ENCODE measurements at places on chromosomes 5 and 9.

- DNase-seq: no peak
These were observed 752.8 kb upstream of the ADAMTS16 start for GRCh38 chr5:4387290-4387689.

GRCh38 chr5:124923131-124923530, 176.7 kb upstream of the ZNF608 start:
- DNase-seq: no peak

DNA sequence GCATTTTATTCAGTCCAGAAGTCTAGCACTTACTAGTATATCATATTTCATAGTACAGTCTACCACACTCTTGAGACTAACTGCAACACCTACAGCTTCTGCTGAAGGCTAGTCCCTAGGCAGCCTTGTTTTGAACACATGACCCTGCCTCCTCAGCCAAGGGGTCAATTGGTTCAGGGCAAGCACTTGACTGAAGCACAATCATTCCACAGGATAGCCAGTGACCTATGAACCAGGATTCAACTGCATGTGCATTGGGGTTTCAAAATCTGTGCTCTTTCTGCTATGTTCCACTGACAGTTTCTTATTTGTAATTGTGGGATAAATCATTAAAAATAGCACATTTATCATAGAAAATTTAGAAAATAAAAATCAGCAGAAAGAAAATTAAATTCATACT, 186.8 kb downstream of the TMEM161B start:
- no peak for DNase-seq

- no peak for DNase-seq
These were observed 90.8 kb downstream of the LNPEP start for GRCh38 chr5:97026721-97027120.

DNA sequence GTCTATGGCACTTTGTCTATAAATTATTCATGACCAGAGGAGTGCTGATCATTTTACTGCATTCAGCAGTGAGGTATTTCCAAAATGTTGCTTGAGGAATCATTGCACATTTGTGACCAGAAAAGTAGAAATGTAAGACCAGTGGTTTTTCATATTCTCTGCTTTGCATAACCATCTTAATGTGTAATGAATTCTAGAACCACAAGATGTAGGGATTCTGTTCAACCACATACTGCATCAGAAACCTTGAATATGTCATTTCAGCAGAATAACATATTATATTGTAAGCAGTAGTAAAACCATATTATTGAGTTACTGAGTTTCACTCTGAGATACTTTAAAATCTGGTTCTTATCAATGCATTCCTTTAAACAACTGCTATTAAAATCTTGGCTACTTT, 1243.4 kb downstream of the MAT2B start:
- DNase-seq: no peak

DNA sequence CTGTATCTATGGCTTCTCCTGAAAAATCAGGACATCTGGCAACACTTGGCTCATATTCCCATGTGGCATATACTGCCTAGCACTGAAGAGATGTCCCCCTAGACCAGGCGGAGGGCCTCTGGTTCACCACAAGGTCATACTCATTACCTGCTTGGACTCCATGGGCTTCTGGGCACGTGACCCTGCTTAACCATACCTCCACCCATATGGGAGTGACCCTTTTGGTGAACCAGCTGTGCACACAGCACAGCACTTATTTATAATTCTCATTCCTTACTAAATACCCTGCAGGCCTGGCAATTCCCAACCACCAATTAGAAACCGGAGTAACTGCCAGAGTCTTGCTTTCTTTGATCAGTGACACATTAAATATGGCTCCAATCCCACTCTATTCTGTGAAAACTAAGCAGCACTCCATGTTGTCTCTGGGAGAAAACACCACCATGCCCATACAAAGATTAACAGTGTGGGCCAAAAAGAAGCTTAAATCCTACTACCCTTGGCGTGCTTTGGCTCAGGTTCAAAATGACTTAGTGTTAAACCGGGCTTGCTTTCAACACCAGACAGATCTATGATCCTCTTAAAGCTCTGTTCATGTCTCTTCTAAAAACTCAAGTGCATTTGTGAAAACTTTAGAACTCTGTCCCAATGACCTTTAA, 57.7 kb downstream of the MTMR12 start:
- DNase-seq: no peak

DNA sequence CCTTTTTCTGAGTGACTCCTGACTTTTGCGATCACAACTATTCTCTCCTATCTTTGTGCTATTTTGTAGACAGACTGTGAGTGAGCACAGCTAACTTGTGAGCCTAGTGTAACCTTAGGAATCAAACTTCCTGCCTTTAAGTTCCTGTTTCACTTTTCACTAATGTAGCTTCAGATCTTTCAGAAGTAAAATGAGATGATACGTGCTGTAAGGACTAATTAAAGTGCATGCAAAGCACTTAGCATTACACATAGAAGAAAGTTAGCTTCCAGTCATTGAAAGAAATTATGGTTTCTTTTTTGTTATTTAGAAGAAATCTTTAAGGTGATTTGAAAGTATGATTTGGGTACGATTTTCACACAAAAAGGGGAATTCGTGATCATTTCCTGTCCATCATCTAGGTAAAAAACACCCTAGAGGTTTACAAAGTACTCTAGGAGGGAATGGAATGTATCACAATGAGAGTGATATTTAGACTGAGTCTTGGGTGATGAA, 122.7 kb downstream of the ST8SIA4 start:
- DNase-seq: peak; percentile 31

- DNase-seq: peak; percentile 86
These were observed 71.7 kb upstream of the WWC1 start for GRCh38 chr5:168219515-168220410.

DNA sequence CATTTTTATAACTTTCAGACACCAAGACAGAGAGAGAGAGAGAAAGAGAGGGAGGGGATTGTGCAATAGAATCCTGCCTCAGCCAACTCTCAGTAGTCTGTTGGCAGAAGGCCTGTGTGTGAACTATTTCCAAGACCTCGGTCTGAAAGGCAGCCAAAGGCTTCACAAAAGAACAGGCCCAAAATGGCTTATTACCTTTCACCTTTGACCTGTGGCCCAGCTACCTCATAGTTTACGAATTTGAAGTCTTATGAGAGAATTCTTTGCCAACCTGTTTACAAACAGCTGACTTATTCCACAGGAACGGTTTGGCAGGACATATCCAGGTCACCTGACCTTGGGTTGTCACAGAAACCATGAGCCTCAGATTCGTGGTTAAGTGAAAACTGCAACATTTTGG, 48.6 kb downstream of the NR2F1-AS1 start:
- no peak for DNase-seq

DNA sequence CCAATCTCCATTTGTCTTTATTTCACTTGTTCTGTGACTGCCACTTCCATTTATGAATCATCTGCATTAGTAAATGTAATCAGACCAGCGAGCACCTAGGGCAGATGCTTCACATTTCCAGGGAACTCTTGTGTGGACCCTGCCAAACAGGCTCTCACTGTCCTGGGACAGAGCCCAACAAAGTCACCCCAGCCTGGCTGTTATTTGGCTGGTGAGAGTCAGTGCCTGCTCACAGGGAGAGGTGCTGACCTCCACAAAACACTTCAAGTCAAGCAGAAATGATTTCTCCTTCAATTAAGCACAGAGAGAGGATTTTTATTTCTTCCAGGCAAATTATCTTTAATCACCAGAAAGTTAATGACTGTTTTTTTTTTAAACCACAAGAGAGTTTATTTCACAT, 568.0 kb downstream of the MTRR start:
- DNase-seq: no peak

GRCh38 chr9:107131108-107131799, 151.8 kb upstream of the RAD23B start:
- DNase-seq: no peak

DNA sequence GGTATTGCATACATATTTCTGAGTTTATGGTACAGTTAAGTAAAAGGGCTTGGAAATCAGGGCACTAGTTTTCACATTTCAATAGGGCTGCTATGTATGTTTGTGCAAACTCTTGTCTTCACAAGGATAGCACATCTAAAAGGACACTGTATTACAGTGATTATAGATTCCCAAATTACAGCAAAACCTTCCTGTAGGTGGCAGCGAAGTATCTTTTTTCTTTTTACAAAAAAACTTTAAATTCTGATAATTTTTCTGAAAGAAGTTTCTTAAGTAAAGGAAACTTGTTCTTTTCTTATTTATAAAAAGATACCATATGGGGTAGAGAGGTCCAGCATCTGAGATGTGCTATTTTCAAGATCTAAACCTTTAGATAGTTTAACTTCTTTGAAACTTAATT, 337.8 kb downstream of the PTPRD start:
- peak; percentile 28 for DNase-seq

GRCh38 chr5:169954786-169955185, 25.5 kb downstream of the INSYN2B start:
- no peak for DNase-seq

DNA sequence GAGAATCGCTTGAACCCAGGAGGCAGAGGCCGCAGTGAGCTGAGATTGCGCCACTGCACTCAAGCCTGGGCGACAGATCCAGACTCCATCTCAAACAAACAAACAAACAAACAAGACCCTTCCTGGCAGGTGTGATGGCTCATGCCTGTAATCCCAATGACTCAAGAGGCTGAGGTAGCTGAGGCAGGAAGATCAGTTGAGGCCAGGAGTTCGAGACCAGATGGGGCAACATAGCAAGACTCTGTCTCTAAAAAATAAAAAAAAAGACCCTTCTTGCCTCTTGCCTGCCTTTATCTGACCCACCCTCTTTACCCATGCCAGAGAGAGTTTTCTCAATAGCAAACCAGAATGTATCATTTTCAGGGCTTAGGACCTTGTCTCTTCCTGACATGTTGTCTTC, 8.8 kb upstream of the PANK3 start:
- no peak for DNase-seq

DNA sequence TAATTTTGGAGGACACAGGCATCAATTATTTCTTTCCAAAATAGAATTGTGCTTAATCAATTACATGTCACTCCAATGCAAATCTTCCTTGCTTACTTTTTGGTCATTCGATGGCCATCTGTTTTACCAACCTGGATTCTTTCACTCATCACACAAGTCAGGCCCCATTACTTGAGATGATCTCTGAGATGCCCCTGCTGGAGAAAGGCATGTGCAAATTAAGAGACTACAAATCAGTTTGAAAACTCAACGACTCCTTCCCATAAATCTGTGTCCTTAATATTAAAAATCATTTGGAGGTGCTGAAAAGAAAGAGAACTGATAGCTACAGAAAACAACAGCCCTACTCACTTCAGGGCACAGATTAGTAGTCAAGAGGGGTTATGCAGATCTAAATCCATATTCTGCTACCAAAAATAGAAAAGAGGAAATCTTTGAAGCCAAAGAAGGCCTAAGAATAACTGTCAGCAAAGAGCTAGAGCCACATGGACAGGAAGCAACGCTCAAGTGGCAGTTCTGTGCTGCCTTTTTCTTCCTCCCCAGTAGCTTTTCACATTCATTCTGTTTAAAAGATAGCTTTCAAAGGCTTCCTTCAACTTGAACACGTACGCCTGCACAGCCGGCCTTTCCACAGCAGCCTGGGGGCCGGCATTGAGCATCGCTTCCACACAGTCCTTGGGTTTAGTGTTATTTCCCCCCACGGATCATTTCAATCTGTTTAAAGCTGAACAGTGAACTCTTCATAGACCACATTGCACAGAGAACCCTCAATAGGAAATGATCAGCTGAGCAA, 79.3 kb upstream of the MAP3K1 start:
- DNase-seq: peak; percentile 50

GRCh38 chr9:76619640-76620039, 144.6 kb upstream of the PCA3 start:
- no peak for DNase-seq

DNA sequence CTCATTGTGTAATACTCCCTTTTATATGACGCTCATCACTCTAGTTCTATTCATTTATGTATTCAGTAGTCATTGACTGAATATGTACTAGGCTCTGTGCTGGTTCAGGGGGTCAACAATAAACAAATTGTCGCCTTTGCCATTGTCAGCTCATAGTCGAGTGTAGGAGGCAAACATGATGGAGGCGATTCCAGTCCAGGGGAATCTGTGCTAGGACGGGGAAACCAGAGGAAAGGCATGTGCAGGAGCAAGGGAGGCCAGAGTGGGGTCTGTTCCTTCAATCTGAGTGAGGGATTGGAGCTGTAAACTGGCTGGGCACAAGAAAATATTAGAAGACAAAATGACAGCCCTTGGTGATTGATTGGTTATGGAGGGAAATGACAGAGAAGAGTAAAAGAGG, 83.9 kb downstream of the ANGPTL2 start:
- DNase-seq: no peak

- no peak for DNase-seq
These were observed 475.7 kb downstream of the TMEM232 start for GRCh38 chr5:110250755-110251154.

- DNase-seq: peak; percentile 69
These were observed 178.4 kb downstream of the PAX5 start for GRCh38 chr9:36855448-36856315.

DNA sequence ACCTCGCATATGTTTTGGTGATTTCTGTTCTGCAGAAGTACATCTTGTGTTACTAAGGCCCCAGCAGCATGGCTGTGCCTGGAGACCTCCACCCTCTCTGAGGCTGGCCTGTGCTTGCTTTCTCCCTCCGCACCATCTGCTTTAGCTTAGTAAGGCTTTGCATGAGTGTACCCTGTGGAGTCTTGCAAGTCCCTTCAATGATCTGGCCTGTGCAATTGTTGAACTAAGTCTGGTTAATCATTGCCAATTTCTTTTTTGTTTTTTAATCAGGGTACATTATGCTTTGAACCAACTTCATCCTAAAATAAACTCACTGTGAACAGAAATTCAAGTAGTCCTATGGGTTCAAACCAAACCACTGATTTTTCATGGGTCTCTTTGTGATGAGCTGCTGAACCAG, 32.3 kb downstream of the ACOT12 start:
- DNase-seq: no peak

DNA sequence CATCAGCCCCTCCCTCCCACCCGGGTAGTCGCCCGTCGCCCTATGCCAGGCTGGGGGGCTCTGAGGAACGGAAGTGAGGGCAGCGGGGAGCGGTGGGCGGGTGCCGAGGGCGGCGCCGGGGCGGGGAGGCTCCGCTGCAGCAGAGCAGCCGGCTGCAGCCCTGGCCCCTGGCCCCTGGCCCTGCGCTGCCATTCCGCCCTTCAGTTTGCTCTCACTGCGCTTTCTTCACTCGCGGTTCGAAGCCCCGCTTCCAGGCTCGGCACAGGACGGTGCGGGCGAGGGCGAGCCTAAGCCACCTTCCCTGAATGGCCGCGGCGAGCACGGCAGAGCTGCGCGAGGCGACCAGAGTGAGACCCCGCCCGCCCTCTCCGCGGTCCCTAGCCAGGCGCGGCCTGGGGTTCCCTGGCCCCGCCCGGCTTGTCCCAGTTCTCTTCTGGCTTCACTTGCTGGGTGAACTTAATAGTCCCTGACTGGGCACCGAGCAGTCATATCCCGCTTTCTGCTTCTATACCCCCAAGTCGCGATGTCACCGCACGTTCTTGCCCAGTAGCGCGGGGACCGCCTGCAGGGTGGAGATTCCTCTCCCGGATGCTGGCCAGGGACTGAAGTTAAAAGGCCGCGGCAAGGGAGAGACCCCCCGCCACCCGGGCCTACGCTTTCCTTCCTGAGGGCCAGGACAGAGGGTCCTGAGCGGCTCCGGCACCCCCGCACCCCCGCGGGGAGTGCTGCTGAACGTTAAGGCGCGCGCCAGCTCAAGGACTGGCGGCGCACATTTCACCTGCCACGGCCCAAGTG, 623 bp upstream of the TRIM36 start:
- peak; percentile 21 for DNase-seq

Data from hematopoietic multipotent progenitor cell treated with erythropoietin and hydrocortisone succinate and interleukin-3 and kit ligand, for 6 days (in vitro differentiated cells).